AG10803 (cell line): ENCODE measurements at places on chromosomes 12 and 14.

GRCh38 chr12:89603678-89604077 is 77.8 kb upstream of the POC1B start:
- DNase-seq = no peak

- no peak for DNase-seq
These were observed 176.5 kb downstream of the CEP128 start for GRCh38 chr14:80764921-80765507.

GRCh38 chr14:69006346-69006745 is 27.2 kb upstream of the ACTN1 start:
- no peak for DNase-seq

DNA sequence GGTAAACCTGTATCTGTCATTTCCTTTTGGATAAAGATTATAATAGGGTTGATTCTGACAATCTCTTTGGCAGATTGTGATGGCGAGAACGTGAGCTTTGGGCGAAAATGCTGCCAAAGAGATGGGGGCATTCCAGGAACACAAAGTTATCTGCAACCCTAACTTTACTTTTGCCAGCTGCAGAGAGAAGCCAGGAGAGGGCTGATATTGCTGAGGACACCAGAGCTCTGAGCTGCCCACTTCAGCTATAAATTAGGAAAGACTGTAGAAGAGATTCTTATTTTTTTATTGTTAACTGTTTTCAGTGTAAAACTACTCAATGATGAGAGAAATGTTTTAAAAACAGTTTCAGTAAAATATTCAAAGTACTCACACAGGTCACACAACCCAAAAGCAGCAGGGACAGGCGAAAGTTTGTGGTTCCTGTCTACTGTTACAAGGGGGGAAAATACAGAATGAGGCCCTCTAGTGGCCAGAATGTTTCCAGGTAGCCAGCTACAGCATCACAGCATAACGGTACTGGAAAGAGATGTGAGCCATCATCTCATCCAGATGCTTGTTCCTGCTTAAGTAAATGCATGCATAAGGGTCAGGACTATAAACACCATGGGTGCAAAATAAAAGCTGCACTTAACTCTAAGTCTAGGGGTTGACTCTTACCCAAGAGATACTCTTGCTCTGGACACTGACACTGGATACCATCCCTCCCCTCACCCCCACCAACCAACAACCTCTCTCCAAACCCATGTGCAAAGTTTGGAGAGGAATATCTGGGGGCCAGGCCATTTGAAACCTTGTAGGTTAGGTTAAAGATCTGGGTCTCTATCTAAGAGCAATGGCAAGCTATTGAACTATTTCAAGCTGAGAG is 498.4 kb downstream of the RMST start:
- DNase-seq = peak; percentile 7

GRCh38 chr12:13340149-13340548 is 143.6 kb downstream of the EMP1 start:
- DNase-seq = no peak

- DNase-seq = no peak
These were observed 313.3 kb downstream of the DUSP6 start for GRCh38 chr12:89038831-89039512.

GRCh38 chr12:105467710-105468366 is 137.3 kb downstream of the C12orf75 start:
- no peak for DNase-seq

GRCh38 chr14:75452900-75453816 is 25.3 kb downstream of the JDP2 start:
- DNase-seq = peak; percentile 97

DNA sequence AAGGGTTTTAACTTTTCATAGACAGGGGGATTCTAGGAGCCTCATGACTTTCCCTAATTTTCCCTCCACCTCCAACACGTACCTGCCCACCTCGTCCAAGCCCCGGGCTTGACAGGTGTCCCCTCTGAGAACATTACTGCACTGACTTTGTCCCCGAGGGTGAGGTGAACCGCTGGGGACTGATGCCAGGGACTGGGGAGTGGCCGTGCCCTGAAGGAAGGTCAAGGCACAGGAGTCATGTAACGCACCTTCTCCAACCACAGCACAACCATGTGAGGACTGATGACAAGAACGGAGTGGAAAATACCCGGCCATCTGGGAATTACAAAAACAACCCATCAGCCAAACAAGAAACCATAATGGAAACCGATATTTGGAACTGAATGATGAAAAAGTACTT is 214.7 kb upstream of the C14orf180 start:
- DNase-seq = no peak

- peak; percentile 76 for DNase-seq
These were observed 37.5 kb downstream of the PRORP start for GRCh38 chr14:35159742-35160409.

- DNase-seq = peak; percentile 51
These were observed 188.7 kb upstream of the IGF1 start for GRCh38 chr12:102669056-102669455.

DNA sequence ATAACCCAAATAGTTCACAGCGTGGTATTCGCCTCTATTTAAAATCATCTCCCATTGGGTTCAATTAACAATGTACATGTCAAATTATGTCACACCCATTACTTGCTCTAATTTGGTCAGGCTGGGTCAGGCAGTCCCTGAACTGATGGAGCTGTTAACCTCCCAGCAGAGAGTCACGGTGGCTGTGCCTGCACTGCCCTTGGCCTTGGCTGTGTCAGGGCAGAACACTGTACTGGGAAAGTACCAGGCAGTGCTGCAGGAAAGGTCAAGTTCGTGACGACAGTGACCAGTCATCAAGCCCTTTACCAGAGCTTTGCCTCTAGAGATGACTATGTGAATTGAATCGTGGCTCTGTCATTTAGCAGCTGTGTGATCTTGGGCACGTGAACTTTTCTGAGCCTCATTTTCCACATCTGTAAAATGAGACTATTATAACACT is 100.0 kb downstream of the ARF6 start:
- DNase-seq = peak; percentile 74

- DNase-seq = no peak
These were observed 118.9 kb downstream of the UNC79 start for GRCh38 chr14:93549595-93549994.

GRCh38 chr14:33230021-33230420 is 291.3 kb downstream of the NPAS3 start:
- DNase-seq = no peak

- no peak for DNase-seq
These were observed 2.2 kb upstream of the RPAP3 start for GRCh38 chr12:47707905-47708543.

- peak; percentile 60 for DNase-seq
These were observed 111.7 kb downstream of the KITLG start for GRCh38 chr12:88468581-88468980.

GRCh38 chr12:70048521-70049250 is 194.5 kb upstream of the CNOT2 start:
- DNase-seq = no peak

- no peak for DNase-seq
These were observed 149.3 kb downstream of the DPF3 start for GRCh38 chr14:72744416-72745120.

GRCh38 chr12:132471011-132471857 is 18.7 kb upstream of the FBRSL1 start:
- no peak for DNase-seq

GRCh38 chr14:76812093-76812421 is 625 bp downstream of the ANGEL1 start:
- DNase-seq = no peak

DNA sequence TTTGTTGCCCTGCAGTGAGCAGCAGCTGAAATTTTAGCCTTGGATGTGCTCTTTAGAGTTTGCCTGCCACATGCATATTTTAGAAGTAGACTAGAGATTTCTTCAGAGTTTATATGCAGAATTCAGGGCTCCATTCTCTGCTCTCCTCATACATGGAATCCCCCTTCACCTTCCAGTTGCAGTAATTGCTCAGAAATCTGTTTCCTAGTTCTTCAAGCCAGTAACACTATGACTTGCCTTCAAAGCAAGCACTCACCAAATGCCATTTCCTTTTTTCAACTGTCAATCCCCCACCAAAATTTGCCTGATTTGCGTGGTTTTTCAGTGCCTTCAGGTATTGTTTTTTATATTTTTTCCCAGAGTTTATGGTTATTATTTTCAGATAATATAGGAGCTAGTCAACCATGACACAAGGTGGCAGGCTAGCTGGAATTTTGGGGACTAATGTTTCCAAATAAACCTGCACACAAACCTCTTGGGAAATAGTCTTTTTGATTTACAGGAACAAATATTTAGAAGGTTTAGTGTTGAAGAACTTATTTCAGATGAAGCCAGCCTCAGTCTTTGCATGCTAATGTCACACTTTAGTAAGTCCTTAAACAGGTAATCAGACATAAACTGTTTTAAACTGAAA is 79.2 kb downstream of the ASCL1 start:
- DNase-seq = no peak

DNA sequence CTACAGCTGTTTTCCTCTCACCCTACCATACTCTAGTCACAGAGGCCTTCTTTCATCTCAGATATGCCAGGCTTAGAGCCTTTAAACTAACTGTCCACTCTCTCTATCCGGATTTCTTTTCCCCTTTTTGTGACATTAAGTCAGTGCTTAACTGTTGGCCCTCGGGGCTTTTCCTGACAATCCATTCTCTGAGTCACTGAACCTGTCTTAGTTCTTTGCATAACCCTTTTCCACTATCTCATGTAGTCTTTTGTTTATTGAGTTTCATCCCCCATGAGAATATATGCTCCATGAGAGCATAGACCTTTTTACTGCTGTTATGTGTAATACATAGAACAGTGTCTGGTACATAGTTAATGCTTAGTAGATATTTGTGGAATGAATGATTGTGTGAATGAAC is 68.7 kb downstream of the PLEKHA5 start:
- DNase-seq = peak; percentile 44

DNA sequence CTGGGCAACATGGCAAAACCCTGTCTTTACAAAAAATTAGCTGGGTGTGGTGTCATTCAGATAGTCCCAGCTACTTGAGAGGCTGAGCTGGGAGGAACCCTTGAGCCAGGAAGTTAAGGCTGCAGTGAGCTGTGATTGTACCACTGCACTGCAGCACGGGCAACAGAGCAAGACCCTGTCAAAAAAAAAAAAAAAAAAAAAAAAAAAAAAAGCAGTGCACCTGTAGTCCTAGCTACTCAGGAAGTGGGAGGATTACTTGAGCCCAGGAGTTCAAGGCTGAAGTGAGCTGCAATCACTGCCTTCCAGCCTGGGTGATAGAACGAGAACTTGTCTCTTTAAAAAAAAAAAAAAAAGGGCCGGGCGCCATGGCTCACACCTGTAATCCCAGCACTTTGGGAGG is 5.6 kb downstream of the REM2 start:
- DNase-seq = no peak

- no peak for DNase-seq
These were observed 8.5 kb upstream of the CDC42BPB start for GRCh38 chr14:103065861-103066260.

DNA sequence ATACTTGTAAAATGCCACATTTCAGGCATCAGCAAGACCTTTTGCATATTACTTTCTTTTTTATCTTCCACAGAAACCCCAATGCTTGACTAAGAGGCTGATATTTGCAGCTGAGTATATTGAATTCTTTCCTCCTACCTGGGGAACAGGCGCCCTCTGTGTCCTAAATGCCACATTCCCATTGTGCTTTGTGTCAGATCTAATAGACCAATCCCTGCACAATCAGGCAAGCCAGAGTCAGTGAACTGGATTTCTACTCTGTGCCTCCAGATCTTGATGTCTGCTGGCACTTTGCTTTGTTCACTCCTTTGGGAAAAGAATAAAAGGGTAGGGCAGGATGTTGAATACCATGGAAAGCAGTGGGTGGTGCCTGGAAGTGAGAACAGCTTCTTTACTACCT is 22.4 kb upstream of the TAS2R42 start:
- DNase-seq = no peak

DNA sequence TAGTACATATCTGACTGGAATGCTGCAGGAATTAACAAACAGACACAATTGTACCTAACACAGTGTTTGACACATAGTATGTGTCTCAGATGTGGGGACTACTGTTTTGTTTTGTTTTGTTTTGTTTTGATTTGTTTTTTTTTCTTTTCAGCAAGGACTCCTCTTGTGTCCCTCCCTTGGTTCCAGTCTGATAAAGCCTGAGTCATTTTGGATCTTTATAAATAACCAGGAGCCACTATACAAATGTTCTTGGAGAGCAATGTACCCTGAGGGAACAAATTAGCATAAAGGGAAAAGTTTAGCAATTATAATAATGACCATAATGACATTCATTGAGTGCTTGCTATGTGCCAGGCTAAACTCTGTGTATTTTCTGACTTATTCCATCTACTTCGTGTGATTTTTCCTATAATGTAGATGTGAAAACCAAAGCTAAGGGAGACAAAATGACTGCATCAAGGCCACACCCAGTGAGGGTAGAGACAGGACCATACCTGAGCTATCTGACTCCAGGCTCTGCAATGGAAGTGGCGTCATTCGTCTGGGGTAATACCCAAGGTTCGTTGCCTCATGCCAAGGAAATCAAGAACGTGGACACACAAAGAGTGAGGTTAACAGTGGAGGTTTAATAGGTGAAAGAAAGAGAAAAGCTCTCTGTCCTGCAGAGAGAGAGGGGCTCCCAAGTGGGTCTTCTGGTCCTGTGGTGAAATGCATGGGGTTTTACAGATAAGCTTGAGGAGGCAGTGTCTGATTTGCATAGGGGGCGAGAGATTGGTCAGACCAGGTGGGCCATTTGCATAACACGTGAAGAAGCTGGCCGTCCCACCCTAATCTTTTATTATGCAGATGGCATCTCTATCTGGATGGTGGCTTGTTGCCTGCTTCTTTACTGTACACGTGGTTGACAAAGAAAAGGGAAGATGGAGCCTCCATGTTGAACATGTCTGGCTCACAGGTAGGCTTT is 285.5 kb upstream of the SFSWAP start:
- no peak for DNase-seq

DNA sequence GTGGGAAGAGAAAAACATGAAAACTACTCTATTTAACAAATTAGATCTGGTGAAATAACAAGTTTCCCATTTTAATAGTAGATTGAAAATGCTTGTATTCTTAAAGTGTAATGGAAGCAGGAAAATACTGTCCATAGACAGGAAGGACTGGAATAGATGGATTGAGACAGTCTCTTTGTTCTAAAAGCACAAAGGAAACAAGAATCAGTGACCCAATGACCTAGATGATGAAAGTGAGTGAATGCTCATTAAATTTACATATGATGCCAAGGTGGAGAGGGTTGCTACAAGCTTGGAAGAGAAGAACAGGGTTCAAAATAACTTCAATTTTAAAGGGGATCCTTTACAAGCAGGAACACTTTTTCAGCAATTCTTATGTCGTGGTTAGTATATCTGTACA is 233.1 kb downstream of the TRHDE start:
- DNase-seq = no peak

DNA sequence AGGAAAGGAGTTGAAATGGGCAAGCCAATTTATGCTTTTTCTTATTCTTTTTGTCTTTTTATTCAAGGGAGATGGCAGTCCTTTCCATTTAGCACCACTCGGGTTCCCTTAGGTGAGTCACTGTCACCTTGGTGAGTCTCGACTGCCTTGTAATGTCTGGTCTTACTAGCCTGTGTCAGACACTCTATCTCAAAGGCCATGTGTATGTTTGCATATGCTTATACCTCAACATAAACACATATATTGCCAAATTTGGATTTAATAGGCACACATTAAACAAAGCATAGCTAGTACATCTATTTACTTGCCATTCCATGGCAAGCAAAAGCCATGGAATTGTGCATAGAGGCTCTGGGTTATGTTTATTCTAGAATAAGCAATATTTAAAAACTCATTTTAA is 624.9 kb upstream of the FOXG1 start:
- no peak for DNase-seq

GRCh38 chr12:112812600-112813406 is 21.3 kb downstream of the RPH3A start:
- no peak for DNase-seq

- no peak for DNase-seq
These were observed 1292.2 kb upstream of the TMEM132C start for GRCh38 chr12:126974779-126975178.

- DNase-seq = no peak
These were observed 14.2 kb upstream of the RNU6-8 start for GRCh38 chr14:32217301-32217700.
